GM13977 (cell line): ENCODE measurements at places on chromosomes 4 and X.
A peak's percentile ranks its signal among the peaks of the same experiment; 100 is the strongest.

DNA sequence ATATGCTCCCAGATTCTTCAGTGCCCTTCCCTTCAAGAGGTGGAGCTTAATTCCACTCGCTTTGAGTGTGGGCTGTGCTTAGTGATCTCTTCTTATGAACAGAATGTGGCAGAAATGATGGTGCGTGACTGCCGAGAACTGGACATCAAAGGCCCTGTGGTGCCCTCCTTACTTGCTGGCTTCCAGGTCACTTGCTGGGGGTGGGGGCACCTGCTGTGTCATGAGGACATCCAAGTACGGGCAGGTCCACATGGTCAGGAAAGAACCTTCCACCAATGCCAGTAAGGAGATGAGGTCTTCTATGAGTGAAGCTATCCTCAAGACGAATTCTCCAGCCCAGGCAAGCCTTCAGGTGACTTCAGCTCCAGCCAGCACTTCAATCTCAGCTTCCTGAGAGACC is 95.8 kb downstream of the FAM53A start:
- DNase-seq, result no peak

- no peak for DNase-seq
These were observed 163.0 kb upstream of the NAP1L5 start for GRCh38 chr4:88860586-88860985.

DNA sequence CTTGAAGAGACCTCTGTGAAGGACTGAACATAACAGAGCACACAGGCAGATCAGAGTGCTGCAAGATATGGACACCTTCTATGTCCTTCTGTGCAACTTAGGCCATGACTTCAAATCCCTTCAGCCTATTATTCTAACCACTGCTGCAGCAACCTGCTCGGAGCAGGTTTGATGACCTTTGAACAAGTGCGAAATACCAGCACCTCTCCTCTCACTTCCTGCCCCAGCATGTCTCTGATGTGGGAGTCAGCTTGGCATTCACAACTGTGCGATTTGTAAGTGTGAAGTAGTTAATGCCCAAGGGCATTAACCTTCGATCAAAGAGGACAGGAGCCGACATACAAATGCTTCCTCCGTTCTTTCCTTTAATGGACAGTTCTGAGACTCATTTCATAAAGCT is 1.6 kb upstream of the EXOC1 start:
- DNase-seq, result no peak

- no peak for DNase-seq
These were observed 18.0 kb upstream of the MND1 start for GRCh38 chr4:153326513-153326912.

DNA sequence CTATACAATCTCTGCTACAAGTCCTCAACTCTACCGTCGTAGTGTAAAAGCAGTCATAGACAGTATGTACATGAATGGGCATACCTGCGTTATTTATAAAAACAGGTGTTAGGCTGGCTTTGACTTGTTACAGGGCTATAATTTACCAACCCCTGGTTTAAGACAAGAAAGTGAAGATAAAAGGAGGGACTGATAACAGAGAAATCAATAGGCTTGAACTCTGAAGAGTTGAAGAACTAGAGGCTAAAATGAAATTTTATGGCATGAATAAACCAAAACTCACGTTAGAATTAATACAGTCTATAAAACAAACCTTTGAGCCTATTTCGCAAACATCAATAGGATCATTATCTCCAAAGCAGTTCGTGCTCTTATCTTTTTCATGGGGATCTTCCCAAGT is 36.2 kb downstream of the PPA2 start:
- DNase-seq, result no peak

GRCh38 chrX:103098488-103098887 is 5.5 kb upstream of the NXF3 start:
- no peak for DNase-seq

DNA sequence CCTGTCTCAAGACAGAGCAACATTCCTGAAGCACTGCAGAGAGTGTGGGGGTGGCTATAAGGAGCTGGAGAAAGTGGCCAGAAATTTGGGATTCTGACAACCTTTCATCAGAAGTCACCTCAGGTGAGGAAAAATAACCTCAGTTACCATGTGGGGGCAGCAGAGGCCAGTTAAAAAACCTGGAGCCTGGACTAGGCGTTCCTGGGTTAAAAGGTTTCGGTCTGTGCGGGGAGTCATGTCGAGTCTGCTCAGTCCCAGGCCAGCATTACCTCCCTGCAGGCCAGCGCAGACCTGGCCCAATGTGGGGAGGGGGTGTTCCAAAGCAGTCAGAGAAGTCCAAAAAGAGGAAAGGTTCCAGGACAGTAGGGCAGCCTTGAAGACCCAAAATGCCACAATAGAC is 10.9 kb upstream of the NALF2 start:
- peak; percentile 36 for DNase-seq

GRCh38 chr4:102501447-102501696 is 213 bp downstream of the NFKB1 start:
- DNase-seq, result no peak

- peak; percentile 11 for DNase-seq
These were observed 48.3 kb downstream of the MTHFD2L start for GRCh38 chr4:74206088-74206825.

DNA sequence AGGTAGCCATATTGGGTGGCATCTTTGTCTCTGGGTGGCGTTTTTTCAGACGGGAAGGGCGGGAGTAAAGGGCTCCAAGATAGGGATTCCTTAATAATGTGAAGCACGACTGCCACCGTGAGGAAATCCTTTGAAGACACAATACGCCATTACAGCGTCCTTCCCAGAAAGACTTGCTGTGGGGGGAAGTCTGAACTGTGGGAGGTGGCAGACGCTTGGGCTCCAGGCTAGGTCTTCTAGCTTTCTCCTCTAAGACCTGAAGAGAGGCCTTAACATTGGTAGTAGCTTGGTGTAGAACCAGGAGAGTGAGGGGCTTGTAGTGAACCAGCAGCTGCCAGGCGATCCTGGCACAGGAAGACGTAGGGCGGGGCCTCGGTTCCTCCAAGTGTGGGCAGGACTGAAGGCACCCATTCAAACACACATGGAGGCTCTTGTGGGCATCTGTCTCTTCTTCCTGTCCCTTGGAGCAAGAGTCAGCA is 197.3 kb downstream of the OR13H1 start:
- DNase-seq, result no peak

DNA sequence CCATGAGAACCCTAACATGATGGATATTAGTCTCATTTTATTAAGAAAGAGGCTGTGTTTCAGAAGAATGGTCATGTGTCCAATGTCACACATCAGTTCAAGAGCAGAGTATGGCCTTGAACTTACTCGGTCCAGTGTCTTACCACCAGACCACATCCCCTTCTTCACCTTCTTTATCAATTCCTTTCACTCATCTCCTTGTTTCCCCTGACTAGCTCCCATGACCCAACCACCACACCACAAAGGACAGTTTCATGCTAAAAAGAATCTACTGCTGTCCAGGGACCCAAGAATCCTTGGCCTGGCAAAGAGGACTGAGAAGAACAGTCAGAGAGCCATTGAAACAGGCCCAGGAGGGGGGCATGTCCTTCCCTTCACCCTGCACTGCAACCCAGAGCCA is 33.6 kb upstream of the MSN start:
- DNase-seq, result no peak

- no peak for DNase-seq
These were observed 141.1 kb upstream of the MID1 start for GRCh38 chrX:10761447-10761846.

DNA sequence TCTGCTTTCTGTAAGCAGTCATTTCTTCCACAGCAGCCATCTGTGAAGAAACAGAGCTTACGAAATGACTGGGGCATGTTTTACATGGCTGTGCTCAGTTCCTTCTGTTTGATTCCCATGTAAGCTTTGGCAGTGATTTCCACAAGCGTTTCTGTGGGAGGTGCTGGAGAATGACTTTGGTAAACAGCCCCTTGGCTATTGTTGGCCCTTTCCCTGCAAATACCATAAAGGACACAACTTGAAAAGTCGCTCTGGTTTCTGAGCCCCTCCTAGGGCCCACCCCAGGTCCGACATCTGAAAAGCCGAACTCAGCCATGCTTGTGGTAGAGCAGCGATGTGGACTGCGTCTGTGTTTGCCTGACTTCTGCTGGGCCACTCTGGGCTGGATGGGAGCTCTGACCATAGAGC is 3.7 kb downstream of the LIMCH1 start:
- DNase-seq, result no peak

- no peak for DNase-seq
These were observed 23.8 kb downstream of the RNF175 start for GRCh38 chr4:153735906-153736461.

DNA sequence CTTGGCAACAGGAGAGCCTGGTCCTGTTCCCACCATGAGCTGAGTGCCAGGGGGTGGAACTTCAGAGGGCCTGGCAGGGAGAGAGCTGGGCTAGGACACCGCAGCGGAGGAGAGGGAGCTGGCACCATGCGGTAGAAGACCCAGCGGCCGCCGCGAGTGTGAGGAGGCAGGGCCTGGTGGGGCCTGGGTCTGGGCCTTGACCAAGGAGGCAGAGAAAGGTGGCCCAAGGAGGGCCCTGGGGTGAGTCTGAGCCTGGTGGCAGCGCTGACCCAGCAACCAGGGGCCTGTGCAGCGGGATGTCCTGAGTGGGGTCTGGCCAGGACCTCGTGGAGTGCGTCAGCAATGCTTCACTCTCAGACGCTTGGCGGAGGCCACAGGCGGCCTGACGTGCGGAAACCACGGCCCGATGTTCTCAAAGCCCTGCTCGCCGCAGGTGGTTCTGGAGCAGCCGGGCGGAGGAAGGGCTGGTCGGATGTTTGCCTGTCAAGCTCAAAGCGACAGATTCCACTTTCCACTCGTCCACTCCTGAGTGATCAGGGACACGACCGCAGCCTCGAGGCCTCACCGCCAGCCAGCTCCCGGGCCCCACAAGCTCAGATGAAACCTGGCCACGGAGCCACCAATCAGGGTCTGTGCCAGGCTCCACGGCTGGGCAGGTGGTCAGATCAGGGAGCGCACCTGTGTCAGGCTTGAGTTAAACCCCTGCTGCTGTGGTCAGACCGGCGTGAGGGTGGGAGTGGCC is 20.8 kb downstream of the ATP5ME start:
- no peak for DNase-seq

DNA sequence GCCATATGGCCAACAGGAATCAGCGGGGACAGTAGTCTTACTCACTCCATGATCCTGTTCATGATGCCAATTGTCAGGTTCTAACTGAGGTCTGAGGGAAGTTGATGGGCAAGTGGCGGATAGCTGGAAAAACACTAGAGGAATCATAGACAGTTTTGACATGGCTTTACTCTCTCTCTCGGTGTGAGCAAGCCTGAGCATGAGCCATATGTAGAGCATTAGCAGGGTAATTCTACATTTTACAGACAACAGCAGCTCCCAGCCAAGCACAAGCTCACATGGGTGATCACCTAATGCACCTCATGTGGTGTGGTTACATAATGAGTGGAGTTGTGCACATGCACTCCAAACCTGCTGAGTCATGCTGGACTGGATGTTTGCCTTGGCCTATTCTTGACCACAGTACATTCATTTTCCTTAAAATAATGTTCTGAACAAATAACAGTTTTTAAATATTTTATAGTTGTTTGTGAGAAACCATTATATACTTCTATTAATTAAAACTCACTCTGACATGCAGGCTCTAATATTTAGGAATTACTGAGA is 429.2 kb downstream of the GPAT3 start:
- no peak for DNase-seq

DNA sequence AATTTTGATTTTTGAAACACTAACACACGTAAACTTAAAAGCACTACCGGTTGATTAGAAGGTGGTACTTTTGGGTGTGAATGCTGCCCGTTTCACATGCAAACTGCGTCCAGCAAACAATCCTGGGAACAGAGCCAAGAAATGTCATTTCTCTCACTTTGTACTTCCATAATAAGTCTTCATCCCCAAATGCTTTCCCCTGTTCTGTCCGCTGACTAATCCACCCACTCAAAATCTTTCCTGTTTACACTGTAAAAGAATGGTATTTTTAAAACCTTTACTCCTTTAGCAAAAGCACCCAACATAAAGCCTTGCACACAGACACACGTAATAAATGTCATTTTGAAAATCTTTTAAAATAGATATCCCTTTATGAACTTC is 39.1 kb upstream of the PDLIM5 start:
- no peak for DNase-seq

GRCh38 chr4:157701695-157701994 is 471.2 kb downstream of the GASK1B start:
- no peak for DNase-seq

DNA sequence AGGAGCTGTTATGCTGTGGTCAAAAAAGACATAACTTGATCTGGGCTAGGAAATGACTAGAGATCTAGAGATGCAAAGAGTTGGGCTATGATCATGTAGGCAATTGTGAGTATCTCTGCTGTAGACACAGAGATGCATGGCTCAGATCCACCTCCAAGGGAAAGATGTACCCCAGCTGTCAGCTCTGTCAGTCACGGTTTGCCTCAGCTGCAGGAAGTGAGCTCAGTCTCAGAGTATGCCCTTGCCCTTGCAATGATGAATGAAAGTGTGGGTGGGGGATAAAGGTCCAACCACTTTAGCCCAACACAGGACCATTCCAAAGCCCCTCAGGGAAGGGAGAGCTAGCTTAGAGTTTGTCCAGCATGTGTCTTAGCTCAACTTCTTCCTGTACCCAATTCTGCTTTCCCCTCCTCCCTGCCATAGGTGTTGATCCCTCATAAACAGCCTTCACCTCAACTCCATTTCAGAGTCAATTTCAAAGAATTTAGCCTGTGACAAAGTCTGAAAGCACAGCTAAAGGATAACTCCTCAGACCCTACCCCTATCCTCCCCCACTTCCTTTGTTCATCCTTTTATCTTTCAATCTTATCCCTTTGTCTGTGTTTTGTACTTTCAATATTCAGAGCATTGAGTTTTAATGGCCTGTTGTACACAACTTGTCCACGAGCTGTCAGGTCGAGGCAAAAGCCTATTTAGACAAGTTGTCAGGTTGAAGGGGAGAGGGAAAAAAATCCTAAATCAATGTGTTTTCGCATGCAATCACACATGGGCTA is 90.6 kb downstream of the MID1IP1 start:
- DNase-seq, result peak; percentile 33

GRCh38 chr4:82865592-82865991 is 25.4 kb downstream of the SEC31A start:
- no peak for DNase-seq

DNA sequence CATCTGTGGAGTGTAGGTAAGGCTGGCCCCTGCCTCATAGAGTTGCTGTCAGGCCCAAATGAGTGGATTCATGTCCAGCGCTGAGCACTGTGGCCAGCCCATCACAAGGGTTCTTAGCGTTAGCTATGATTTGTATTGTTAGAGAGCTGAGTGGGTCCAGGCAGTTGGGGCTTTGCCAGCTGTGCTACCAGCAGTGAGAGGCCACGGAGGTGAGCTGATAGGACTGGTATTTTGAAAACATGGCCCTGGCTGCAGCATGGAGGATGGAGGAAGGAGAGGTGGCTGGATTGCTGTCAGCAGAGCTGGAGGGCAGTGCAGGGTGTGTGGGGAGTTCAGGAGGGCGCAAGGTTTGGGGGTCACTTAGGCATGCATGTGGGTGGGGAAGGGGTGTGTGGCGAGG is 69.8 kb downstream of the PSAPL1 start:
- DNase-seq, result no peak

GRCh38 chrX:137032341-137032694 is 1.5 kb downstream of the GPR101 start:
- DNase-seq, result no peak
